ENCODE measurements at places on chromosomes 3 and 15. TPM values are rescaled to one million over a fixed set of nuclear protein-coding genes. Genes with fewer than 3 reads are reported as not detected.

Gene GOLGA8N
- total RNA-seq: 8.1 TPM

Gene MESP2
- not detected for total RNA-seq

Gene TADA3
- 82.3 TPM for total RNA-seq

Gene NDN
- total RNA-seq: 2.9 TPM

Gene SLC12A1
- total RNA-seq: not detected

Gene PRRT3
- total RNA-seq: 4.8 TPM

Gene CXCR6
- 18.0 TPM for total RNA-seq

Gene GOLGA6D
- total RNA-seq: not detected
